ENCODE measurements at places on chromosomes 2 and 18.

DNA sequence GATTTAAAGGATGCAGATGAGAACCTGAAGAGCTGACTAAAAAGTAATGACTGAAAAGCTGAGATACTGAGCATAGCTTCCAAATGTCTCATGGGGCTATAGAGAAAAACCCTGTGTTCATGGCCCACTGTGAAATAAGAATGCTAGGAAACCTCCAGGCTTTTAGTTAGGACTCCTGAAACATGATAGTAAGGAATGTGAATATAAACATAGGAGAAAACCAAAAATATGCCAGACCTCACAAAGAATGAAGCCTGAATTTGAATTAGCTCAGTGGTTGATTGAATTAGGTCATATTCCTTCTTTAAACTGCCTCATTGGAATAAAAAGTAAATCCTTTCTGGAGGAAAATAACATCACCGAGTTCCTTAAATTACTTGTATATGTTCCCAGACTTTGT lies 194.5 kb upstream of the NXPH2 start:
- DNase-seq, result peak; percentile 67

- DNase-seq, result no peak
Measured at GRCh38 chr2:204274429-204274828, 270.8 kb upstream of the PARD3B start.

DNA sequence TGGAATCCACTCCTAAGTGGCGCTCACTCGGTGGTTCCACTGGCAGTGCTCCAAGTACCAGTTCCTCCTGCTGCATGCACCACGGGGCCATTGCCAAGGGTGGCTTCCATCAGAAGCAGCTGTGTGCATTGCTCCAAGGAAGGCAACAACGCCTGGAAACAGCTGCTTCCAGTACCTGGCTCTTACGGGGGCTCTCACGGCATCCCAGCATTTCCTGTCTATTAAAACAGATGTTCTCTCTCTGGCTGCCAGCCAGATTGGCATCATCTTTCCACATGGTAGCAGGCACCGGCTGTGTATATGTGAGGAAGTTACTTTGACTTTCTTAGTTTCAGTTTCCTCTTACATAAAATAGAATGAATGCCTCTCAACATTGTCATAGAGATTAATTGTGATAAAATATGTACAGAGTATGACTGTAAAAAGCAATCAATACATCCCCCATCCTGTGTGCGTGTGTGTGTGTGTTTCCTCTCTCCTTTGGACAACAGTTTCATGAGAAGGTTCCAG lies 84.9 kb downstream of the CMPK2 start:
- peak; percentile 10 for DNase-seq

- DNase-seq, result no peak
Measured at GRCh38 chr2:143930891-143931290, 589.0 kb downstream of the ZEB2 start.

DNA sequence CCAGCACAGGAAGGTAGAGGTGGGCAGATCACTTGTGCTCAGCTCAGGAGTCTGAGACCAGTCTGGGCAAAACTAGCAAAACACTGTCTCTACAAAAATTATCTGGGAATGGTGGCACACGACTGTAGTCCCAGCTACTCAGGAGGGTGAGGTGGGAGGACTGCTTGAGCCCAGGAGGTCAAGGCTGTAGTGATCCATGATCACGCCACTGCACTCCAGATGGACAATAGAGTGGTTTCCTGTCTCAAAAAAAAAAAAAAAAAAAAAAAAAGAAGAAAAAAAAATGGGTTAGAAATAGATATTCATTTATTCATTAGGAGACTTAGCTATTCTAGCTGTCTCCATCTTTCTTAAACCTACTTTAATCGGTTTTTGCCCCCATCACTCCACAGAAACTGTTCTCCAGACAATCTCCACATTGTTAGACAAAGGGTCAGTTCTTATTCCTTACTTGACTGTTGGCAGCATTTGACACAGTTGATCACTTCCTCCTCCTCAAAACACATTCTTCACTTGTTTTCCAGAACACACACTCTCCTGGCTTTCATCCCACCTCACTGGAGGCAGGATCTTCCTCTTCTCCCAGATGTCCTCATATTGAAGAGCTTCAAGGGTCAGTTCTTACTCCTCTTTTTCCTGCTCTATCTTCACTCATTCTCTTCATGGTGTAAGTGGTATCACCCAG lies 103.1 kb downstream of the DTNB start:
- no peak for DNase-seq

DNA sequence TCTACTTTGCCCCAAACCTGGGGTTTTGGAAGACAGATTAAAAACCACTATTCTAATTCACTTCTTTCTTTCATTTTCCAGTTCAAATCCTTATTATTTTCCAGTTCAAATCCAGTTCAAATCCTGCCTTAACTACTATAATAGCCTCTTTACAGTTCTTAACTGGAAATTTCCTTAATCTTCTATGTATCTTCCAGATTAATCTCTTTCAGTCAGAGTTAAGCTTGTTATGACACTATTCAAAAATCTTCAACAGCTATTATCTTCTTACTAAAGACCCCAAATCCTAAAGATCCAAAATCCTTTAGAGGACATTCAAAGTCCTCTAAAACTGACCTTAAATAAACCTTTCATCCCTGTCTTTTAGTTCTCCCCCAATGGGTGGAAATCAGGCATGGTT lies 30.1 kb downstream of the EIF2AK3 start:
- DNase-seq, result no peak

GRCh38 chr2:38465789-38466127 lies 88.7 kb upstream of the ATL2 start:
- DNase-seq, result no peak

- no peak for DNase-seq
Measured at GRCh38 chr2:37085731-37086147, 1.4 kb downstream of the GPATCH11 start.

- no peak for DNase-seq
Measured at GRCh38 chr2:180413336-180413735, 406.2 kb upstream of the CWC22 start.

DNA sequence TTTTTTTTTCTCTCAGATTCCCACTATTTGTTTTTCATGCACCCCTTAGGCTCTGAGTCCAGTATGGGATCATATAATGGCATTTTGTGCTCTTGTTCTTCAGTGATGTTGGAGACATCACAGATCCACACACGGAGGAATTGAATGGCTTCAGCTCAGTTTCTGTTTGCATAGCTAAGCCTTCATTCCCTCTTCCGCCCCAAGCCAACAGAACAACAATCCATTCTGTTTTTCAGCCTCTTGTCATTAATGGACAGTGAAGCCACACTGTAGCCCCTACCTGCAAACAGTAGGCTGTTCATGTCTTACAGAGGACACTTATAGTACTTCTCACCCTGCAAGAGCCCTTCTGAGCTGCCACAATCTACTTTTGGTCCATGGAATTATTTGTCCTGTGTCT lies 64.0 kb upstream of the ZSWIM2 start:
- DNase-seq, result no peak

DNA sequence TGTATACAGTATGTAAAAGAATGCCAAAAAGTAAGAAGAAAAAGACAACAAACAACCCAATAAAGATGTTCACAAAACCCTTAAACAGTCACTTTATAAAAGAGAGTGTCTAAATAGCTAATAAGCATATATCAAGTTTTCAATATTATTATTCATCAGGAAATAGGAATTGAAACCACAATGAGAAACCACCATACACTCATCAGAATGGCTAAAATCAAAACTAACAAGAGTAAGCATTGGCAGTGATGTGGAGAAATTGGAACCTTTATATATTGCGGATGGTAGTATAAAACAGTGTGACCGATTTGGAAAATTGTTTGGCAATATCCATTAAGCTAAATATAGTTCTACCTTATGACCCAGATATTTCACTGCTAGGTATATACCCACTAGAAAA lies 20.5 kb upstream of the TGFA start:
- no peak for DNase-seq

Data from smooth muscle cell of the brain vasculature (primary cell).